ENCODE measurements at places on chromosomes 3 and 15.

DNA sequence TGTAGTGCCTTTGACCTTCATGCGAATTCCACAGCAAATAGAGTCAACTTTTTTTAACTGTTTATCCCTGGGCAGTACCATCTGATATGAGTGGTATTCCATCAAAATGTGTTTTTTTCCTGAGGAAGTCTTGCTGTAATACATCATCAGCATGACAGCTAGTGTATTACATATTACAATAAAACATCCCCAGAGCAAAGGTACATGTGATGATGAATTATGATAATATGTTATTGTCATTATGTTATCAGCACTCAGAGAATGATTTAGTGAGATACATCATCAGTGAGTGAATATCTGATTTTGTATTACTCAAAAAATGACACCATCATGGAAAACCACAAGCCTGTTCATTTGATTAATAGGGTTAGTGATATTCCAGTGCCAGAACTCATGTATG lies 69.7 kb upstream of the ARL6 start:
- DNase-seq = no peak

GRCh38 chr3:29406291-29406832 lies 125.5 kb downstream of the RBMS3 start:
- no peak for DNase-seq

DNA sequence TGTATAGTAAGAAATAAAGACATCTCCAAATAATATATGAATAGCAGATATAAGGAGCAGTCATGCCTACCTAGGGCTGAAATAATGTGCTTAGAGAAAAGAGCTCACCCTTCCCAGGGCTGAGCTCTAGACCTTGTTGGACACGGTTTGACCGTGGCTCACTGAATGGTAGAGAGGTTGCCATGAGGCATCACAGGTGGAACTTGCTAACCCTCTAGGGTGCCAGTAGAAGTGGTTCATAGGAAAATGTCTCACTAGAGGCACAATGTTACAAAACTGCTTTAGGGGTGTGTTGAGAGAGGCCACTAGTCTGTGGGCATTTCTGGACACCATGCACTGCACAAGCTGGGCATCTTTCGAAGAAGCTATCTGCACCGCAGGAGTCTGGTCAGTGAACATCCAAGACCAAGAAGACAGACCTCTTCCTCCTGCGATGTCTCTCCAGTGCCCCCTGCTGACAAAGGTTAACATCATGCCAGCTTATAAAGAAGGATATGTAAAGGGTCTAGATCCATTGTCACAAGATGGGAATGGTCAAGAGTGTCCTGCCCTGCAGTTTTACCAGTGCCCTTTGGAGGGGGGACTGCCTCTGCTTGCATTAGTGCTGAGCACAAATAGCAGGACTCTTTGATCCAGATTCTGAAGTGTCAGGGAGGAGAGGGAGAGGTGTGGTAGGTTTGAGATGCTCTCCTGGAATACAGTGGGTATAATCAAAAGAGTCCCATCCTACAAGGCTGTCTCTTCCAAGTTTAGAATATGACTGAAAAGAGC lies 266.8 kb downstream of the ZNF385D start:
- peak; percentile 73 for DNase-seq

- peak; percentile 47 for DNase-seq
Measured at GRCh38 chr3:81339040-81339845, 422.2 kb downstream of the GBE1 start.

GRCh38 chr3:105523501-105523900 lies 156.8 kb downstream of the ALCAM start:
- DNase-seq = no peak

- peak; percentile 75 for DNase-seq
Measured at GRCh38 chr15:94582368-94582767, 351.0 kb downstream of the MCTP2 start.

DNA sequence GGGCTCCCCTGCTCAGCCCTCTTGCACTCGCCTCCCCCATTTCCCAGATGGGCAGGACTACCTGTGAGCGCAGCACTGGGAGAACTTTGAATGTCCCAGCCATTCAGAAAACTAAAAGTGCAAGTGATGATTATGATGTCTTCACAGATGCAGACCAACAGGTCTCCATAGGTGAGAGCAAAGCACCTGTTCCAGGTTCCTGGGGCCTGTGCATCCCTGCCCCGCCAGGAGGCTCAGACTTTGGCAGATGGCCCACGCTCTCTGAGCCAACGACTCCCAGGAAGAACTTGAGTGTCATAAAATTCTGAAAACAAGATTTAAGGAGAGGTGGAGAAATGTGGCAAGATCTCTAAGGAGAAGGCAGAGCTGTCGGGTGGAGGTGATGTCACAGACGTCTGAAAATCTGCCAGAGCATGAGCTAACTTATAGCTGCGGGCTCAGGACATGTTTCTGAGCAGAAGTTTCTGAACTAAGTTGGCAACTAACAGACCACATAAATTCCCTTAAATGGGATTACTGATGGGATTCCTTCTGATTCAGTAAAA lies 110.8 kb upstream of the IGF1R start:
- DNase-seq = no peak

- no peak for DNase-seq
Measured at GRCh38 chr3:50612970-50613846, 1.6 kb upstream of the CISH start.

GRCh38 chr15:33125894-33126537 lies 68.5 kb downstream of the FMN1 start:
- peak; percentile 20 for DNase-seq

DNA sequence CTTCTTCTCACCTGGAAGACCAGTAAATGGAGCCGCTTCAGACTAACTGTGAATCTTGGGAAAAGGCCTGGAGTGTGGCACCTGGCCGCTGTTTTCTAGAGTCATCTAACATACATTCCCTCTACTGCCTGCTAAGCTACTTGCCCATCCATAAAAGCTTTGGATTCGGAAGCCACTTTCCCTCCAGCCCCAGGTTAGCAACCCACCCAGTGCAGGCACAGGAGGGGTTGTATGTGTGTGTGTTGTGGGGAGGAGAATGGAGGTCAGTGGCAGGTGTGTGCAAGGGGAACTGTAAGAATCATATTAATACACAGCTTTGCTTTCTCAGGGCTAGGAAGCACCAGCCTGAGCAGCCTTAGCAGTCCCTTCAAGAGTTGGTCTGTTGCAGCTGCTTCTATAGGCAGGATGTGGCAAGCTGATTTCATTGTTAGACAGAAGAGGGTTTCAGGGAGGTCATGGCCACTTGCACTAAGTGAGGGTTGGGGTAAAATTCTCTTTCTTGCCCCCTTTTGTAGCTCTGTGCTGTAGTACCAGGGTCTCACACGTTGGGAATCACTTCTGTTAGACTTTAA lies 8.9 kb downstream of the NSUN3 start:
- DNase-seq = no peak

- DNase-seq = no peak
Measured at GRCh38 chr3:34983631-34984030, 655.7 kb upstream of the ARPP21 start.

GRCh38 chr3:79052054-79052681 lies 715.6 kb downstream of the ROBO1 start:
- DNase-seq = peak; percentile 4

GRCh38 chr3:57791245-57791644 lies 35.1 kb downstream of the SLMAP start:
- DNase-seq = peak; percentile 91

GRCh38 chr15:92920595-92921161 lies 20.6 kb downstream of the CHD2 start:
- DNase-seq = no peak

DNA sequence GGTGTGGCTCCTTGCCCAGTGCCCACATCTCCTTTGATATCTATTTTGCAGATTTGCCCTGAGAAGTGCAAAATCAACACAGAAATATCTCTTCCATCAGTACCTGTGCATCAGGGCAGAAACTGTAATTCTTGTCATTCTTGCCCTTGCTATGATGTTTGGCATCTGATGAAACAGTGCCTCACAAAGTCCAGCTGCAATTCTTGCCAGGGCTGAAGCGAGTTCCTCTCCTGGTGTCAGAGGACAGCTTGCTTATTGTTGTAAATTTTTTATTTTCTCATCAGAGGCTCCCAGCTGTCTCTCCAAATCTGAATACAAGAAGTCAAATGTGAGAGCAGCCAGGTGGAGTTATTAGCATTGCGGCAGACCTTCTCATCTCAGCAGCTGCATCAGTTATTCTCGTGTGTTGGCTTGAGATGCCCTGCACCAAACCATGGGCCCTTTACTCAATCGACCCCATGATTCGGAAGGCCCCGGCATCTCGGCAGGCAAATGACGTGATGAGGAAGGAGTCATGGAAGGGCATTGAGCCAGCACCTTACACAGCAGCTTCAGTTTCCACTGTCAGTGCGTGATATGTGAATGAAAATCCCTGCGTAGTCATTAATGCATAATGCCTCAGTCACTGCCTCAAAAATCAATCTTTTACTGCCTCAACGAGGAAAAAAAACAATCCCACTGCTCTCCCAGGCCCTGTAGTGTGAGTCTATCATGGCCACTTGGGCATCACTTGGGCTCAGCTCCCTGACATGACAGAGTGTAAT lies 93.4 kb downstream of the CCNL1 start:
- no peak for DNase-seq

DNA sequence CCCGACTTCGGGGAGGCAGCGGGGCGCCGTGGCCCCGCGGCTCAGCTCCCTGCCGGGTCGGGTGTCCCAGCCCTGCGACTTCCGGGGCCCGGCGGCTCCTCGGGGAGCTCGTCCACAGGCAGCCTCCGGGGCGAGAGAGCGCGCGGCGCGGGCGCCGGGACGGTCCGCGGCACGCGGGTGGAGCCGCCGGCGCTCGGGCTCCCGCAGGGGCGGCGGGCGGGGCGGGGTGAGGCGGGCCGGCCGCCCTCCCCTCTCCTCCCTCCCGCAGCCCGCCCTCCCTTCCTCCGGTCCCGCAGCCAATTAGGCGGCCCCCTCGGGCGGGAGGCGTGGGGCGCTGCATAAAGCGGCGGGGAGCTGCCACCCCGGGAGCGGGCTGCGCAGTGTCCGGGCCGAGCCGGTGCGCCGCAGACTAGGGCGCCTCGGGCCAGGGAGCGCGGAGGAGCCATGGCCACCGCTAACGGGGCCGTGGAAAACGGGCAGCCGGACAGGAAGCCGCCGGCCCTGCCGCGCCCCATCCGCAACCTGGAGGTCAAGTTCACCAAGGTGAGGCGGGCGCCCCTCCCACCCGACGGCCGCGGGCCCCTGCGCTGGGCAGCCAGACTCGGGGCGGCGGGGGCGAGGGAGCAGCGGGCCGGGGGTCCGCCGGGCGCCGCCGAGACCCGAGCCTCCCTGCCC lies at the start of gene ALDH1A3:
Gene ALDH1A3 (plus strand): TSS at position 368 of the 675 bp plus-strand sequence. CDS start 77 bp downstream, at position 445.
- DNase-seq = peak; percentile 30

- DNase-seq = peak; percentile 30
Measured at GRCh38 chr15:92885224-92886041, 14.7 kb upstream of the CHD2 start.

DNA sequence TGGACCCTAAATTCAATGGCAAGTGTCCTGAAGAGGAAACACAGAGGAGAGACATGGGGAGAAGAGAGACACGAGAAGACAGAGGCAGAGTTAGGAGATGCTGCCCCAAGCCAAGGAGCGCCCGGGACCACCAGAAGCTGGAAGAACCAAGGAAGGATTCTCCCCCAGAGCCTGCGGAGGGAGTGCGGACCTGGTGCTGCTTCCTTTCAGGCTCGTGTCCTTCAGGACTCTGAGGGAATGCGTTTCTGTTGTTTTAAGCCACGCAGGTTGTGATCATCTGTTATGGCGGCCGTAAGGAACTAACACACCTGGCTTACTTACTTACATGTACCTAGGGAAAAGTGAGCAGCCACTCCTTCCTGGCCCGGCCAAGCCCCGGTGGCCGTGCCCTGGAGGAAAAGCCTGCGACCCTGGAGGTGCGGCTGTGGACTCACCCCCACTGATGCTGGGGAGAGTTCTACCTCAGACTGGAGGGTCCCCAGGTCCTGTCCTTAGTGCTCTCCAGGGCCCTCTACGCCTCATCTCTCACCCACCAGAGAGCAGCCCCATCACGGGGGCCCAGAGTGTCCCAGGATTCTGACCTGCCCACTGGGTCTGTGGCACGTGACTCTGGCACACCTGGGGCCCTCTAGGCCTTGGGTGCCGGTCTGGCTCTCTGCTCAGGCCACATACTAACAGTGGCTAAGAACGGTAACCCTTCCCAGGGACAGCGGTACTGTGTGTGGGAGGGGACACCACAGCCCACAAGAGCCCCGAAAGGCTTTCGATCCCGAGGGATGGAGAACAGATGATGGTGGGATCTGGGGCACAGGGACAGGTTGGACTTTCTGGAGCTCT lies 61.8 kb downstream of the ITGA11 start:
- no peak for DNase-seq

DNA sequence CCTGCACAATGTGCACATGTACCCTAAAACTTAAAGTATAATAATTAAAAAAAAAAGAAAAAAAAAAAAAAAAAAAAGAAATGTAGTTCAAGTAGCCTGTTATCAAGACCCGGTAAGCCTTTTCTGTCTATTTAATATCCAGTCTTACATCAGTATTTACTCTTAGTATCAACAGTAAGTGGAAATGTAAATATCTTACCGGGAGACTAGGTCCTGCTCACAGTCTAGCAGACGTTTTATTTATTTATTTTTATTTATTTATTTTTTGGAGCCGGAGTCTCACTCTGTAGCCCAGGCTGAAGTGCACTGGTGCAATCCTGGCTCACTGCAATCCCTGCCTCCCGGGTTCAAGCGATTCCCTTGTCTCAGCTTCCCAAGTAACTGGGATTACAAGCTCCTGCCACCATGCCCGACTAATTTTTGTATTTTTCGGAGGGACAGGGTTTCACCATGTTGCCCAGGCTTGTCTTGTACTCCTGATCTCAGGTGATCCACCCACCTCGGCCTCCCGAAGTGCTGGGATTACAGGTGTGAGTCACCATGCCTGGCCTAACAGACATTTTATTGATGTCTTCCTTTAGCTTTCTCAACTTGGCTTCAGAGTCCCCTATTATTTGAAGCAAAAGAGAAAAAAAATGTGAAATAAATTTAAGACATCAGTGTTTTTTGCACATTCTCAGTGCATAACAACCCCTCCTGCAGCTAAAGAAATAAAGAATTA lies 19.9 kb downstream of the C2CD4B start:
- DNase-seq = no peak

- DNase-seq = no peak
Measured at GRCh38 chr3:34301313-34301712, 502.9 kb downstream of the PDCD6IP start.

DNA sequence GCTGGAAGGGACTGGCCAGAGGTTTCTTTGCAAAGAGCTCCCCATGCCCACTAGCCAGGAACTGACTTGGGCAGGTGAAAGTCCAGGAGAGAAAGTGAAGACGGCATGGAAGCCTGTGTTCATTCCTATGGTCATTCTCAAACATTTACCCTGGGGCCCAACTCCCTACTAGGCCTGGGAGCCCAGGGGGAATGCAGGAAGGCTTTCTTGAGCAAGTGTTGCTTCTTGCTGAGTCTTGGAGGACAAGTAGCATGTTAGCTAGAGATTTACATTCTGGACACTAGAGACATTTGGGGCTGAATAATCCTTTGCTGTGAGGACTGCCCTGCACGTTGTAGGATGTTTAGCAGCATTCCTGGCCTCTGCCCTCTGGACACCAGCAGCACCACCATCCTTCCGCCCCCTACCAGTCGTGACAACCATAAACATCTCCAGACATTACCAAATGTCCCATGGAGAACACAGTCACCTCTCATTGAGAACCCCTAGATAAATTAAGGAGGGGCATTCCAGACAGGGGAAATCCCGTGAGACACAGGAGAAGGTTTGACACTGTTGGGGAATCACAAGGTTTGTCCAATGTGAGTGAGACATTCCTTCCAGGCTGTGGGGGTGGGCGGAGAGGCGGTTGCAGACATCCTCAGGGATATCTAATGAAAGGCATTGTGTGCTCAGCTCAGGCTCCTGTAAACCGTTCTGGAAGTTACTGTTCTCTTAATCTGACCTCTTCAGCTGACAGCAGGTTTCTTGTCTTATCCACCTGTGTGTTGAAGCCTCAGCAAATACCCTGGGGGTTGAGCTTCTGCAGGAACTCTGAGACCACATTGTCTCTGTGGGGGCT lies 236.2 kb downstream of the TLE3 start:
- DNase-seq = no peak

All from hematopoietic multipotent progenitor cell treated with erythropoietin and hydrocortisone succinate and interleukin-3 and kit ligand, for 4 days (in vitro differentiated cells).